Posterior vena cava (tissue), 2 donors: ENCODE measurements at places on chromosomes 13 and 19. TPM values are rescaled to one million over a fixed set of nuclear protein-coding genes. Genes with fewer than 3 reads are reported as not detected.

DNA sequence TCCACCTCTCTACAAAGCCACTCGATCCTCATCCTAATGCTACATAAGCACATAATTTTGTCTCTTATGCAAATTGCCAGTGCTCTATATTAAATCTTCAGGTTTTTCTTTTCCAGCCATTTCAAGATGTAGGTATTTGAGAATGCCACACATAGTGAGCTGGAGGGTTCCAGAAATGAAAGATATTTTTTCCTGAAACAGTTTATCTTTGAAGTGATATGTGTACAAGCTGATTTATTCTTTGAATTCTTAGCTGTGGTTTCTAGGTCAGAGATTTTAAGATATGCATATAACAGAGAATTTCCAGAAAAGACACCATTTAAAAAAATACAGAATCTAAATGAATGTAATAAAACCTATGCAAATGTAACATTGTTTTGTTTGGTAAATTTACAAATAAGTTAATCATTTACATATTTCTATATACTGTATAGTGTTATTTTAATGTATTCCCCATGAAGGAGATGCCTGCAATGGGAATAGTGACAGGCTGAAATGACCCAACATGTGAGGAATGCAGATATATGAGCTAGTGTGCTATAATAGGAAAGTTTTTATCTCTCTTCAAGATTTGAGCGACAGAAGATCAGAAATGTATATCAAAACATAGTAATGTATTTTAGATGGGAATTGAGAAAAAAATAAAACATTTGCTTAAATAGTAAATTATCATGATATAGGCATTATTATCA is 570.2 kb downstream of the SLITRK1 start:
- no peak for DNase-seq

GRCh38 chr19:2083174-2083854 is 12.8 kb downstream of the MOB3A start:
- peak; percentile 73 for DNase-seq

DNA sequence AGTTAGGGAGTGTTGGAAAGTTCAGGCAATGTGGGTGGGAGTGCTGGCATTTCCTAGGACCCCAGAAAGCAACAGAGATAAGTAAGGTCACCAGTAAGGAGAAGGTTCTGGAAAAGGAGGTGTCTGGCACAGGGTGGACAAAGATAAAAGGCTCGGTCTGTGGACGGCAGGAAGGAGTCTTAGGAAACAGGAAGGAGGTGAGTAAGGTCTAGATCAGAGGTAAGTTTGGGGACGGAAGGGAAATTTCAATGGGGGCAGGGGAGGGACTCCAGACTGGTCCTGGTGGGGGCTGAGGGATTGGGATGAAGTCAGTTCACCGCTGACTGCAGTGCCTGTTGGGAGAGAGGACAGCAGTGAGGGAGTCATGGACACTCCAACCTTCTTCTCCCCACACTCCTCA is 7.8 kb upstream of the OPA3 start:
- DNase-seq, result no peak

DNA sequence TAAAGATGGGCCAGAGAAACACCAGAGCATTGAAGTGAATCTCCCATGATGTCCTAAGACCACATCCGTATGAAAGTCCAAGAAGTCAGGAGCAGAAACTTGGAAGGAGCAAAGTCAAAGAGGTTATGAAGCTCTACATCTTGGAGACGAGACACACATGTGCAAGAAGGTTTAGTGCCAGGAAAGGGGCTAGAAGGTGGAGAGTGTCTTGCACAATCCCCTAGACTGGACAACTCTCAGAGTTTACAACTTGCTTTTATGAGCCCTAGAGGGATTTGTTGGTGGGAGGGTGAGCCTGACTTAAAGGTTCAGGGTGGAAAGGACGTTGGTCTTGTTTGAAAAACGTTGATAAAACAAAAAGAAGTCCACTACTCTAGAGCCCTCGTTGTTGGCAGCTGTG is 150.6 kb downstream of the GPC6 start:
- DNase-seq, result no peak

- DNase-seq, result no peak
Observed at GRCh38 chr13:94329754-94330551, 149.5 kb downstream of the DCT start.

GRCh38 chr13:23695711-23696464 is 125.7 kb downstream of the TNFRSF19 start:
- peak; percentile 89 for DNase-seq

DNA sequence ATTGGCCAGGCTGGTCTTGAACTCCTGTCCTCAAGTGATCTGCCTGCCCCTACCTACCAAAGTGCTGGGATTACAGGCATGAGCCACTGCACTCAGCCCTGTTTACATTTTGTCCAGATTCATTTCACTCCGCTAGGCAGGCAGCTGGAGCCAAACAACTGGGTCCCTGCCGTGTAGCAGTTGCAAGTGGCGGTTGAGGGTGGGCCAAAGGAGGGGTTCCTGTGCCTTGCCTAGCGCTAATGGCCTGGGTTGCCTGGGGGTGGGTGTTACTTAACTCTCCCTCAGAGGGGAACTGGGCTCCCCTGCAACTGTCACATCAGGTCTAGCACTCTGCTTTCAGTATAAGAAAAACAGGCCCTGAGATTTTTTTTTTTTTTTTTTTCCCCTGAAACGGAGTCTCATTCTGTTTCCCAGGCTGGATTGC is 7.4 kb downstream of the ACP5 start:
- DNase-seq, result no peak

- no peak for DNase-seq
Observed at GRCh38 chr19:49888510-49888824, 8.2 kb downstream of the IL4I1 start.

Gene ZNF628
- 7.9 TPM for total RNA-seq

Gene SOX1
- not detected for total RNA-seq

Gene PSG7
- total RNA-seq, result not detected

Gene SIGLEC12
- 1.00 TPM for total RNA-seq

Gene PRSS57
- not detected for total RNA-seq

Gene AKT2
- 85.1 TPM for total RNA-seq

Gene SCN1B
- 42.4 TPM for total RNA-seq

Gene ZFR2
- total RNA-seq, result not detected

Gene ACP5
- total RNA-seq, result 5.5 TPM

Gene PLK5
- total RNA-seq, result not detected
